ENCODE measurements at places on chromosomes 2 and 18.
A peak's percentile ranks its signal among the peaks of the same experiment; 100 is the strongest.

- DNase-seq = no peak
Measured at GRCh38 chr2:109614715-109615636, 812 bp downstream of the SOWAHC start.

DNA sequence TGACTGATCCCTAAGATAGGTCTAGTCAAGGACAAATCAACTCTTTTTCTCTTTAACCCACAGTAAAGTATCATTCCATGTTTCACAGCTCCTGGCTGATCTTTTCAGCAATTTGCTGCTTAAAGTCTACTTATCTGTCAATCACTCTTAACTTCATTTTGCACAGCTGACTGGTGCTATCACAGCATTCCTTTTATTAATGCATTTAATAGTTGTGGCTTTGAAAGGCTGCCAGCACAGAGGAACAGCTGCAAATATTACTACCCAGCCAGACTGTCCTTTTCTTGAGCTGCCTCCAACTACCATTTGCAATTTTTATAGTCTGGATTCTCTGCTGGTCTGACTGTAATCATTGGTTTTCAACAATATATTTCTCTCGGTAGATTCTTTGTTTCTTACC, 303.5 kb downstream of the STK39 start:
- no peak for DNase-seq

GRCh38 chr2:193076995-193077394, 882.3 kb upstream of the TMEFF2 start:
- no peak for DNase-seq

- DNase-seq = no peak
Measured at GRCh38 chr2:235170016-235170415, 218.2 kb downstream of the SH3BP4 start.

DNA sequence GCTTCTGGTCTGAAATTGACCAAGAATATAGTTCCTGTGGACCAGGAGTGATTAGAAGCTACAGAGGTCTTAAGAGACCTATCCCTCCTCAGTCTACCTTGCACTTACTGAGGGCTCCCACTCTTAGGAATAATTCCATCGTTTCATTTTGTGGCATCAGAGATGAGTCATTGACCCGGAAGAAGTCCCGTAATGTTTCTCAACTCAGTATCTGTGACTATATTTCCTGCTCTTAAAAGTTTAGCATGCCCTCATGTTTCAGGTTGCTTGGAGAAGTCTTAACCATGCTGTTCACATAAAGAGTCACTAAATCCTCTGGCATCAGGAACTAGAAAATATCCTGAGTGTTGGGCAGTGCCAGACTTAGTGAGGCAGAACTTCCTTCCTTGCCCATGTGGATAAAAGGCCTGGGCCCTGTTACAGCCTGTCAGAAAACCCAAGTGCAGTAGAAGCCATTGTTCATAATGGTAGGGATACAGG, at the start of gene IL36A:
IL36A (plus strand) TSS at position 430 of the 480 bp plus-strand sequence. CDS start 413 bp downstream, outside the sequence.
- no peak for DNase-seq

GRCh38 chr2:86202702-86203101, 3.4 kb downstream of the MRPL35 start:
- no peak for DNase-seq

GRCh38 chr18:13520306-13520705, 206.1 kb downstream of the FAM210A start:
- no peak for DNase-seq

DNA sequence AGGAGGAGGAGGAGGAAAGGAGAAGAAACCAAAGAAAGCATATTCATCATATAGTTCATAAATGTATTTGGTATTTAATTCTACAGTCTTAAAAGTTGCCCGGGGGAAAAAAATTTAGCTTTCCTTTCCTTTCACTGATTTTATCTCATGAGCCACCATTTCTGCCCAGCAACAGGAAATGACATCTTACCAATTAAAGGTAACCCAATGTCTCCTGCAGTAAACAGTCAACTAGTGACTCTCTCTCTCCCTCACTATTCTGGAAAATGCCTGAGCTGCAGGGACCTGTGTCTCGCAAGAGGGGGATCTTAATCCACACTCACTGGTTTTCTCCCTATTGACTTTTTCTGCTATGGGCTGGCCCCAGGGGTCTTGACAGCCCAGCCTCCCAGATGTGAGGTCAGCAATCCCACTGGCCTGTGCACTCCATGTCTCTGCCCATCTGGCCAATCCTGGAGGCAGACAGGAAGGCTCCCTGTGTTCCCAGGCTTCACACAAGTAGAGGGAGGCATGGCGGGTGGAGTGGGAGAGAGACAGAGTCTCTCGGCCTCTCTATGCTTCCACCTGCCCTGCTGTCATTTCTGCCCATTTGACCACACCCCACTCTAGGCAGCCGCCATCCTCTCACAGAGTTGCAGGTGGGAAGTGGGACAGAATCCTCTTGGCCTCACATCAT, 85.4 kb upstream of the CABLES1 start:
- no peak for DNase-seq

GRCh38 chr2:50118905-50119702, 912.8 kb downstream of the NRXN1 start:
- no peak for DNase-seq

DNA sequence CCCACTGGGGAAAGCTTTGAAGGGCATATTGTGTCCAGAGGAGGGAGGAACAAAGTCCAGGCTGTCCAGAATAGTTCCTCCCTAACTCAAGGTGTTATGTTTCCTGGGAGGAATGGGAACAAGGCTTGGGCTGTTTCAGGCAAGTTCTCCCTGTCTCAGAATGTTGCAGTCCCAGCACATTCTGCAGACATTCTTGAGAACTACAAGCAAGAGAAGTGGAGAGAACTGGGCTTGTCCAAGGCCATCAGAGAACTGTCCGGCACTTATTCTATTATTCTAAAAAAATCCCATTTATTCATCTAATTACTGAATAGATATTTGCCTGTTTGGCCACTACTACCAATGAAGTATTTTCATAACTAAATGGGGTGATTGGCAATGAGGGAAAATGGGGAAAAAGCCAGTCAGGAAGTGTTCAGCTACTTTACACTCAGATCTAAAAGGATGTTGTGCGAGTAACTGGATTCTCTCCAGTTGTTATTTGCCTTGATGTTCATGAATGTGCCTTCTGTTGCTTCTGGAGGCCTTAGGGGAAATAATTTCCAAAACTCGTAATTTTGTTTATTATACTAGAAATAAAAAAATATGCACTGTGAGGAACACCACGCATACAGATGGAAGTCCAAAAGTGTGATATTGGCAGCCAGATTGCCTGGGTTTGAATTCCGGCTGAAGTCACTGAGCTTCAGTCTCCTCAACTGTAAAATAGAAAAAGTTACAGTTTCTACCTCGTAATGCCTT, 300.1 kb upstream of the RND3 start:
- no peak for DNase-seq

- DNase-seq = no peak
Measured at GRCh38 chr2:69309351-69310110, 77.5 kb downstream of the GFPT1 start.

DNA sequence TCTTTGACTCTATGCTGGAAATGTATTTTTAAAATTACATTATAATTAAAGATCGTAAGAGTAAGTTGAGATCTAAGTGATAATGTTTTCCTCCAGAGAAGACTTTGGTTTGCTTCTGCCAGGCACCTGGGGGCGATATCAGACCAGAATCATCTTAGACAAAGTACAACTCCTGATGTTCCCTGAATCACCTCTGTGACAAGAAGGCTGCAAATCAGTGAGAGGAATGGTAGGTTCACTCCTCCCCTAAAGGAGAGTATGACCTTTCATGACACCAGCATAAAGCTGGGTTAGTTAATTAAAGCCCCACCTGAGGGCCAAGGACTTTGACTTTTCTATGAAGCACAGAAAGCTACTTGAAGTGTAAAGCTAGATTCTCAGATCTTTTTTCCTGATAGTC, 114.4 kb upstream of the DTNA start:
- DNase-seq = no peak

DNA sequence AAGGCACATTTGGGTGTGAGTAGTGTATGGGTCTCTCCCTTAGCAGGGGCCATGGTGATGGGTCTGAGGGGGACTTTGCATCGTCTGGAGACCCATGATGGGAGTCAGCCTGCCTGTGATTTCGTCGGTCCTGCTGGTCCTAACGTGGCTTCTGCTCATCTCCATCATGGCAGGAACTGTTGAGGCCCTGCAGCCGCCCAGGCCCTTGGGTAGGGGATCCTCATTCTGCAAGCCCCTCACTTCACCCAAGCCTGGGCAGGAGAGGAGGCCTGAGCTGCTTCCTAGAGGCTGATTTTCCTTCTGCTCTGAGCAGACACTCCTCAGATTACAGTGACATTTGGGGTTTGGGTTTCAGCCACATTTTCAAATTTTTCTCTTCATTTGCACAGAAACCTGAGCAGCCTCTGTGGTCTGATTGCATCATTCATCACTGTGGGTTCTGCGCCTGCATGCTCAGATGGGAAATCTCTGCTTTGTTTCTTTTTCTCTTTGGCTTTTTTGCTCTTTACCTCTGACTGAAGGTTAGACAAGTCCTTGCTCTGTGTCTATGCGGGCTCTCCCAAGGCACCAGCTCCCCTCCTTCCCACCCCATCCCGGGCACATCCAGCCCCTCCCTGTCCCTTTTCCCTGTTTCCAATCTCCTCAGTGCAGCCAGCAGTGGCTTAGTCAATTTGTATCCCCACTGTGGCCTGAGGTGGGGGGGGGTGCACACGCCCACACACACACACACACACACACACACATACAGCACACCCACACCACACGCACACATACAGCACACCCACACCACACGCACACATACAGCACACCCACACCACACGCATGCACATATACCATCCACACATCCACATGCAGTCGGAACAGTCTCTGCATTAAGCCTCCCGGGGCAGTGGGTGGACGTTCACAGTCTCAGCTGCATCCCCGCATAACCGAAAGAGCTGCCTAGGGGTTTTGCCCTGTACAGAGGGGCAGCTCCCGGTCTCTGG, 305.4 kb upstream of the HS6ST1 start:
- peak; percentile 59 for DNase-seq

- DNase-seq = no peak
Measured at GRCh38 chr2:134736167-134736880, 17.5 kb upstream of the TMEM163 start.

- DNase-seq = peak; percentile 43
Measured at GRCh38 chr2:223993634-223994232, 36.5 kb downstream of the MRPL44 start.

- DNase-seq = no peak
Measured at GRCh38 chr2:10164601-10165000, 42.1 kb downstream of the RRM2 start.

DNA sequence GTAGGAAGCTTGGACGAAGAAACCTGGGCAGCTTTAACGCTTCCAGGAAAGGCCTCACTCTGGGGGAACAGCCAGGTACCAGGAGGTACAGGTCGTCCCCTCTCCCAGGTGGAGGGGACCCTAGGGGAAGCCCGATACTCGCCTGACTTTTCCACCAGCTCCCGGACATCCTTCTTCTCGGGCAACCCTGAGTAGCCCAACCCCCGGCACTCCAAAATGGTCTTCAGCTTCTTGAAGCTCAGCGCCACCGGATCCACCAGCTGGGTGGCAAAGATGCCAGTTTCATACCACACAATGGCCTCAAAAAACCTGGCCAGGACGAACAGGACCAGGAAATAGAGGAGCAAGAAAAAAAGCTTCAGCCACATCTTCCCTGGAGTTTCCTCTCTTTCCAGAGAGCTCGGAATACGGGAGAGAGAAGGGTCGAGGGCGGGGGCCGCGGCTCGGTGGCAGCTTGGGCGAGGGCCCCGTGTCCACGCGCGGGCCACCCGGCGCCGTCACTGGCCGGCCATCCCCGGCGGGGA, 1.1 kb downstream of the RNF103 start:
- peak; percentile 17 for DNase-seq

GRCh38 chr2:69509011-69509749, 71.9 kb upstream of the NFU1 start:
- DNase-seq = no peak

DNA sequence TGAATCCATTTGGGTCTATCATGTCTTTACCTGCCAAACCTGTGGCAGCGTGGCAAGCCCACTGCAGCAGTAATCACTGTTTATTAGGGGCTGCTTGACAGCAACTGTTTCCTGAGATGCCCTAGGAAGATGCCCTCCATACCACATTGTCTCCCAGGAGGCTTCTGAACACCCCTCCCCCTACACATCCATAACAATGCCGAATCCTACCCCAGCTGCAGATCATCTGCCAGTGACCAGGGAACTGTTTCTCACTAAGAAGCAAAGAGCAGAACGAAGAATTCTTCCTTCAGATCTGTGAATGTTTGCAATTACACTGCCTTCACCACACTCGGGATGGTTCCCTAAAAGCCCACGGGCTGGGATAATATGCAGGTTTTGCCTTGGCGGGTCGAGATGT, 127.8 kb downstream of the VIT start:
- DNase-seq = no peak

DNA sequence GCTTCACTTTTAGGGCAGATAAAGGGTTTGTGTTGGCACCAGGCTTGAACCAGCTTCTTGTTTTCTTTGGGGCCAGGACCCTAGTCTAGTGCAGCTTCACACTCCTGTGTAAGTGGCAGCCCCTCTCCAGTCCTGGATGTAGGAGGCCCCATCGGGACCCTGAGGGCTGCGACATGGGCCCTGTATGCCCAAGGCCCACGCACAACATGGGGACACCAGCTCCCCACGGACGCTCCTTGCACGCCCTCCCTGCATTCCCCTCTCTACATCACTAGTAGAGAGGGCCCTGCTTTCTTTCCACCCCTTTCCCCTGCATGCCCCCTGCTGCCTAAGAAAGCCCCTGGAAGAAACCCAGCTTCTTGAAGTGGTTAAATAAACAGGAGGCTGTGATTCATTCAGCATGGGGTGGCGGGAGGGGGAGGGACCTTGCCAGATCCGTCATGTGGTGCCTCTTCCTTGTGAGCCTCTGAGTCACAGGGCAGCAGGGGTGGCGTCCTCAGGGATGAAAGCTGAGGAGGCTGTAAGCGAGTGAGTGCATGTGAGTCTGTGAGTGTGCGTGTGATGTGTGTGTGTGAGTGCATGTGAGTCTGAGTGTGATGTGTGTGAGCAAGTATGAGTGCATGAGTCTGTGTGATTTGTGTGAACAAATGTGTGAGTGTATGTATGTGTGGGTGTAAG, 42.5 kb downstream of the COPS8 start:
- DNase-seq = peak; percentile 26

GRCh38 chr2:158965641-158966040, 2.8 kb upstream of the TANC1 start:
- DNase-seq = no peak

DNA sequence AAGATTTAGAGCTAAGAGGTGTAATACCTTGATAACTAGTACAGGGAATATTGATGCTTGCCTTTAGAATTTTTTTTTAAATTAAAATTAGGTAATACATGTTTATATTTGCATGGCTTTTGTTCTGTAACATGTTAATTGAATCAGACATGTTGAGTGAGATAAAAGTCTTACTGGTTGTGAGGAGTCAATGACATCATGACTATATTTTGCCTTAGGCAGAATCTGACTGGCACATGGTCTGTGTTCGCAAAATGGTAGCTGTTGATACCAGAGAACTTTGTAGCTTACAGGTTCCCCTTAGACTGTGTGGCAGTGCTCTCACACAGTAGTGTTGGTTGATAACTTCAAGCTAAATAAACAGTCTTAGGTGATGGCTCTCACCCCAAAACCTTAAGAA, 199.7 kb downstream of the PTPRM start:
- no peak for DNase-seq
